ENCODE measurements at places on chromosomes 13 and 19.

GRCh38 chr13:96768524-96768923, 225.8 kb downstream of the OXGR1 start:
- DNase-seq, result no peak

GRCh38 chr13:98508685-98509084, 68.2 kb downstream of the STK24 start:
- no peak for DNase-seq

DNA sequence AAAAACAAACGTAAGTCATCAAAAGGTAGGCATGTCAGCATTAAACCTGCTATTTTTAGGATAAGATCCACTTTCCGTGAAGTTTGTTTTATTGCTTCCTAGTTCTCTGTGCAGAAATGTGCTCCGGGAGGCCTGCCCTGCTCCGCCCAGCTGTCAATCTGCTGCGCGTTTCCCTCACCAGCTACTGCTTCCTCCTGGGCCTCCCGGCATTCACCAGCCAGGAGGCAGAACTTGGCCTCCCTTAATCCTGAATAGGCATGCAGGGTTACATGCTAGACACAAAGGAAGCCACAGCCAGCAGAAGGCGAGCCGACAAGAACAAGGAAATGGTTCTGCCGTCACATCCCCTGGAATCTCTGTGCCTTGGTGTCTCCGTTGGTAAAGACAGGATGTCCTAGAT, 386.2 kb downstream of the IRS2 start:
- no peak for DNase-seq

DNA sequence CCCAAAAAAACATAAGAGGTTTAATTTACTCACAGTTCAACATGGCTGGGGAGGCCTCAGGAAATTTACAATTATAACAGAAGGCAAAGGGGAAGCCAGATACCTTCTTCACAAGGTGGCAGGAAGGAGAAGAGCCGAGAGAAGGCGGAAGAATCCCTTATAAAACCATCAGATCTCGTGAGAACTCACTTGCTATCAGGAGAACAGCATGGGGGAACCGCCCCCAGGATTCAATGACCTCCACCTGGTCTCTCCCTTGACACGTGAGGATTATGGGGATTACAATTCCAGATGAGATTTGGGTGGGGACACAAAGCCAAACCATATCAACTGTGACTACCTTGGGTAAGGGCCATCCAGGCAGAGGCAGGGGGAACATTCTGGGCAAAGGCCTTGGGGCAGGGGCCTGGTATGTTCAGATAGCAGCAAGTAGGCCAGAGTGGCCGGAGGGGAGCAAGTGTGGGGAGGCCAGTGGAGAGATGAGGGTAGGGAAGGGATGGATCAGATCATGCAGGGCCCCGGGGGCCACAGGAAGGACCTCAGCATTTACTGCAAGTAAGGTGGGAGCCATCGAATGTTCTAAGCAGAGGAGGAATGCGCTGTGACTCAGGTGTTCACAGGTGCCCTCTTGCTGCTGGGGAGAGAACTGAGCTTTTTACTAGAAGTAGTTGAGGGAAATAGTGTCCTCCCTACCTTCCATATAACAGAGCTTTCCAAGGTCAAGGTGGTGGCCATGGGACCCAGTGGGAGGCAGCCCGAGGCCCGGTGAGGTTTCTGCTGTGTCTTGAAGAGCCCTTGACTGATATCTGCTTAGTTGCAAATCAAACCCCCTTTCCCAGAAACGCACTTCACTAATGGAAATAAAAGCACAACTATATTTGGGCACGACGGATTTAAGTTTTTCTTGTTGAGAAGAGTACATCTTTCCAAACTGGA, 18.0 kb downstream of the RAB3D start:
- DNase-seq, result no peak
